ENCODE measurements at places on chromosomes 12 and 14. TPM values are rescaled to one million over a fixed set of nuclear protein-coding genes. Genes with fewer than 3 reads are reported as not detected.

GRCh38 chr14:104877066-104877805 lies 12.2 kb downstream of the CEP170B start:
- peaks cover 11% of the 10 kb centered on the region for H3K27me3 ChIP-seq
- H3K4me3 ChIP-seq: no peak overlapping the region
- peaks cover 5% of the 10 kb centered on the region for H3K4me1 ChIP-seq
- H3K36me3 ChIP-seq: peaks cover 5% of the 10 kb centered on the region
- no peak overlapping the region for H3K27ac ChIP-seq
- no peak for DNase-seq

- H3K4me1 ChIP-seq: no peaks in the 10 kb centered on the region
- no peaks in the 10 kb centered on the region for H3K36me3 ChIP-seq
- no peaks in the 10 kb centered on the region for H3K27me3 ChIP-seq
- H3K4me3 ChIP-seq: no peak overlapping the region
- no peak overlapping the region for H3K27ac ChIP-seq
Measured at GRCh38 chr12:43126652-43127375, 425.2 kb downstream of the ADAMTS20 start.

Gene INHBC
- not detected for total RNA-seq

Gene DDN
- 0.10 TPM for total RNA-seq

DNA sequence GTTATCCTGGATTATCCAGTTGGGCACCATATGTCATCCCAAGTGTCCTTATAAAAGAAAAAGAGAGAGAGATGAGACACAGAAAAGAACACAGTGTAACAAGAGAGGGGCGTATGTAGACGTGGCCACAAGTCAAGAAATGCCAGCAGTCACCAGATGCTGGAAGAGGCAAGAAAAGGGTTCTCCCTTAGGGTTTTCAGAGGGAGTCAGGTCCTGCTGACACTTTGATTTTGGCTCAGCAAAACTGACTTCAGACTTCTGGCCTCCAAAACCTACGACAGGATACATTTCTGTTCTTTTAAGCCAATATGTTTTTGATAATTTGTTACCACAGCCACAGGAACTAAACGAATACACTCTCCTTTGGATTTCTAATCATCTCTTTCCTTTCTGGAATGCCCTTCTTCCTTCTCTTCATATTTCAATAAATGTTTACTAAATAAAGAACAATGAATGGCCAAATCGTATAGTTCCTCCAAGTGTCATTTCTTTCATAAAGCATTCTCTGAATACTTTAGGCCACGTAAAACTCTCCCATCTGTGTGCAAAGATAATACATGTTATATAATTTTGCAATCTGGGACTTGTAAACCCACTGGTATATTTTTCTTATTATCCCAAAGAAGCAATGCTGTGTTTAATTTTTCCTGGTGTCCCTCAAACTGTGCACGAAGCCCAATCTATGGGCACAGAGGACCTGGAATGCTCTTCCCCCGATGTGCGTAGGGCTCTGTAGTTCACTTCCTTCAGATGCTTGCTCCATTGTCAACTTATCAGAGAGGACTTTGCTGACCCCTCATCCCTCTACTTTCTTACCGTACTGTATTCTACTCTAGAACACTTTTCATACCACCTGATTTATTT lies 303.6 kb downstream of the CEP128 start:
- H3K27ac ChIP-seq: no peak overlapping the region
- no peak overlapping the region for H3K4me3 ChIP-seq
- no peaks in the 10 kb centered on the region for H3K36me3 ChIP-seq
- no peaks in the 10 kb centered on the region for H3K4me1 ChIP-seq

Gene FZD10
- total RNA-seq: not detected

DNA sequence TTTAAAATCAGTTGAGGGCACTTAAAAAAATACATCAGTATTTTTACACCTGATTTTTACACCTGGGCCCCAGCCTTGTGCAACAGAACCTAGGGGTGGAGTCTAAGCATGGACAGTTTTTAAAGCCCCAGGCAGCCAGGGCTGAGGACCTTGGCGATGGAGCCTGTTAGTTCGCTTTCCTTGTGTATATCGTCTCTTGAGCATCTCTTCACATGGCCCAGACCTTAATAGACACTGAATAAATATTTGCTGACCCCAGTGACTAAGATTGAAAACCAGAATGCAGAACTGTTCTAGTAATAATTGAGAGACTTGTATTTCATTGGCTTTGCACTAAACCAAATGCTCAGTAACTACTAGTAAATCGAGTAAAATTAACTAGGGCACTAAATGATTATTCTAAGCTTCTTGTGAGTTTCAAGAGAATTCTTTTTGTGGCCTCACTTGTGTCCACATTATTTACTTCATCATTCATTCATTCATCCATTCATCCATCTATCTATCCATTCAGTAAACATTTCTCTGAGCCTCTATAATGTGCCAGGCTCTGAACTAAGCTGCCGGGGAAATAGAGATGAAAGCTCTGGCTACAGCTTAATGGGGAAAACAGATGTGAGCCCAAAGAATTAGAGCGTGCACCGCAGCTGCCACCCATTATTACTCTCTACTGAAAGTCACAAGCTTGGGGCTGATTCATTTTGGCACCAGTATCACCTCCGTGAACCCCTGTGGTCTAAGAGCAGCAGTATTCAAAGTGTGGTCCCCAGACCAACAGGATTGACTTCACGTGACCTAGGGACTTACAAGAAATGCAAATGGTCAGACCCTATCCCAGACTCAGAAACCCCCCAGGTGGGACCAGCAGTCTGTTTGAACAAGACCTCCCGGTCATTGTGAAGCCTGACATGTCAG lies 30.7 kb upstream of the BCL7A start:
- peaks cover 2% of the 10 kb centered on the region for H3K27me3 ChIP-seq
- no peaks in the 10 kb centered on the region for H3K4me1 ChIP-seq
- H3K36me3 ChIP-seq: no peaks in the 10 kb centered on the region
- no peak overlapping the region for H3K27ac ChIP-seq
- no peak overlapping the region for H3K4me3 ChIP-seq
- no peak for DNase-seq

Gene CCDC38
- total RNA-seq: not detected

GRCh38 chr12:113086249-113087164 lies 30.0 kb downstream of the DTX1 start:
- peaks cover 32% of the 10 kb centered on the region for H3K27me3 ChIP-seq
- H3K4me1 ChIP-seq: peaks cover 58% of the 10 kb centered on the region
- H3K36me3 ChIP-seq: peaks cover 42% of the 10 kb centered on the region
- no peak for DNase-seq
- peak overlapping the region; percentile 47 for H3K4me3 ChIP-seq

Gene TEX22
- 1.1 TPM for total RNA-seq

DNA sequence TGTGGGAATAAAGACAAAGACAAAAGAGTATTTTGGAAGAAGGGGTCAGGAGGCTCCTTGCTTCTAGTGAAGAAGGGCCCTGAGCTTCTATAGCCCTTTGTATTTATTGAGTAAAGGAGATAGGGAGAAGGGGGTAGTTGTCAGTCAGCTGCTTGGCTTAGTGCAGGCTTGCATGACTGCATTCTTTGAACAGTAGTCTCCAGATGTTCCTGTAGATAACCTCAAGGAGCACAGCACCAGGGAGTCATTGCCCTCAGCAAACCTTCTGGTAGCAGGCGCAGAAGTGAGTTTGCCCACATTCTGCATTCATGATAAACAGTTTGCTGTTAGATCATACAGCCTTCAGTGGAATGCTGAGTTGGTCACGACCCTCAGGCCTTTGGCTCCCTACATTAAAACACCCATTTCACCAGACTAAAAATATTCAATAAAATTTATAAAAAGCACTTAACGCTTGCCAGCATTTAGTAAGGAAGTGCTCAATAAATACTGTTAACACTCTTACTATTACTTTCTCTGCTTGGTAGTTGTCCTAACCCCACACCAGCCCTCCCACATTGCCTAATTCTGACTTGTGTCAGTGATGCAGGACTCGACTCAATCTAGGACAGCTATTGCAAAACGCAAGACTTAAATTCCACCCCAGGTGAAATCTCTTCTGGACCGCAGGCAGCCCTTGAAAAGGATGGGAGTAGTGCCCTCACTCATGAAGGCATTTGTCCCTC lies 3.0 kb upstream of the DHRS4 start:
- peaks cover 3% of the 10 kb centered on the region for H3K36me3 ChIP-seq
- DNase-seq: no peak
- no peak overlapping the region for H3K27ac ChIP-seq

- no peaks in the 10 kb centered on the region for H3K27me3 ChIP-seq
- no peaks in the 10 kb centered on the region for H3K36me3 ChIP-seq
- H3K4me1 ChIP-seq: peaks cover 8% of the 10 kb centered on the region
Measured at GRCh38 chr12:69095765-69096477, 143.4 kb upstream of the CPSF6 start.

Gene RTN1
- 2.1 TPM for total RNA-seq

DNA sequence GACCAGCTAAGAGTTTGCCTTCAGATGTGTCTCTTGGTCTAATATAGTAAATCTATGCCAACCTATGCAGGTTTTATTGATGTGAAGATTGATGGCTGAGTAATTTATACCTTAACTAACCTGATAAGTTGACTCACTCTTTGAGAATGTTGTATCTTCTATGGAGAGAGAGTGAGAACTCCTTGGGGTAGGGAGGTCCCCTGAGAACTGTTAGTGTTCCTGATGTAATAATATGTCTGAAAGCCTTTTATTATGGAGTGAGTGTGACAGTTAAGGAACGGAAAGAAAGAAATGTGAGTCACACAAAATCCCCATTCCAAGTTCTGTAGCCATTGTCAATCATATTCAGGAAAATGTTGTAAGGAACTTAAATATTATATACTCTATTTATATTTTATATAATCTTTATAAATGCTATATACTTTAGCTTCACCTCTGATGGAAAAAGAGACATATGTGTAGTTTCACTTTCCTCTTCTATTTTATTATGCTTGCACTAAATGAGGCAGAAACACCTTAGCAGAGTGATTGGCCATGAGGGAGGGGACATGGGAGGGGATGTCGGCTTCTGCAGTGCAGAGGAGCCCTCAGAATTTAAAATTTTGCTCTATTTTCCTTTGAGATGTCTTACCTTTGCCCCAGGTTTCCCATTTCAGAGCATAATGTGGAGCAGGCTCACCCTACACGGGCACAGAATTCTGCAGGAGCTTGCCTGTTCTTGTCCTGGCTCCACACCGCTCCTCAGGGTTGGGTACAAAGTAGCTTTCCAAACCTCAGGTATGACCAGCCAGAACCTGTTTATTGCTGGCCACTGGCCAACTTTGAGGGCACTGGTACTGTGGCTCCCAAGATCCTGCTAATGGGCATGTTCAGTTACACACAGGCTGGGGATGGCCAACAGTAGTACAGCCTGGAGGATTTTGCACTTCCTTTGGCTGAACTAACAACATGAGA lies 57.7 kb downstream of the ARF6 start:
- no peak overlapping the region for H3K27ac ChIP-seq
- no peak overlapping the region for H3K4me3 ChIP-seq
- no peaks in the 10 kb centered on the region for H3K36me3 ChIP-seq
- peaks cover 2% of the 10 kb centered on the region for H3K27me3 ChIP-seq

DNA sequence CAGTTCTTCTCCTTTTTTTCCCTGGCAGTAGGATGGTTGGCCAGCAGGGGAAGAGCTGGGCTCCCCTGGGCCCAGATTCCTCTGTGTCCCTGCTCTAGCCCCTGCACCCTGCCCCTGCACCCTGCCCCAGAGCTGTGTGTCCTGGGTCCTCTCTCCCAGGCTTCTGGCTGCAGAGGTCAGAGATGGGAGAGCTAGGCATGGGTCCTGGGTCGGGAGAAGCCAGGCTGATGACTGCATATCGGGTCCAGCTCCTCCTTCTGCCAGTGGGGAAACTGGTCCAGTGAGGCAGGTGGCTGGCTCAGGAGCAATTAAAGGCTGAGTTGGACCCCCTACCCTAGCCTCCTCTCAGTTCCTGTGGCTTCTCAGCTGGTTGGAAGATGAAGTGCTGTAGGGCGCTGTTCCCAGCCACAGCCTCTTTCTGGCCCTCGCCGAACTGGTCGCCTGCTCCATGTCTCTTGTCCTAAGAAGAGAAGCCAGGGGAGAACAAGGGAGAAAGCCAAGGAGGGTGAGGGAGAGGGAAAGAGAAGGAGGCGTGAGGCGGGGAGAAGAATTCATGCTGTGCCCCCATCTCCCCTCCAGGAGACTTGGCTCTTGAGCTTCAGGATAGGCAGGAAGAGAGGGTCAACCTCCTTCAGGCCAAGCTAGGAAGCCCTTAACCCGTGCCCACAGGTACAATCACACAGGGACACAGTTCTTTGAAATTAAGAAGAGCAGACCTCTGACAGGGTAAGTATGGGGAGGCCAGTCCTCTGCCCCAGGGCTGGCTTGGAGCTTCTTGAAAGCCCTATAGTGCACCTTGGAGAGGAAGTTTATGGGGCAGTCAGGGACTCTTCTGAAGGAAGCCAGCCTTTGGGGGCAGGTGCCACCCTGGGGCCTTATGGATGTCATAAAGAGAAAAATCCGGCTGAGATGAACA lies 9.5 kb downstream of the VASH1 start:
- H3K27ac ChIP-seq: peak overlapping the region; percentile 52
- no peak overlapping the region for H3K4me3 ChIP-seq
- peaks cover 23% of the 10 kb centered on the region for H3K36me3 ChIP-seq
- H3K4me1 ChIP-seq: peaks cover 68% of the 10 kb centered on the region

DNA sequence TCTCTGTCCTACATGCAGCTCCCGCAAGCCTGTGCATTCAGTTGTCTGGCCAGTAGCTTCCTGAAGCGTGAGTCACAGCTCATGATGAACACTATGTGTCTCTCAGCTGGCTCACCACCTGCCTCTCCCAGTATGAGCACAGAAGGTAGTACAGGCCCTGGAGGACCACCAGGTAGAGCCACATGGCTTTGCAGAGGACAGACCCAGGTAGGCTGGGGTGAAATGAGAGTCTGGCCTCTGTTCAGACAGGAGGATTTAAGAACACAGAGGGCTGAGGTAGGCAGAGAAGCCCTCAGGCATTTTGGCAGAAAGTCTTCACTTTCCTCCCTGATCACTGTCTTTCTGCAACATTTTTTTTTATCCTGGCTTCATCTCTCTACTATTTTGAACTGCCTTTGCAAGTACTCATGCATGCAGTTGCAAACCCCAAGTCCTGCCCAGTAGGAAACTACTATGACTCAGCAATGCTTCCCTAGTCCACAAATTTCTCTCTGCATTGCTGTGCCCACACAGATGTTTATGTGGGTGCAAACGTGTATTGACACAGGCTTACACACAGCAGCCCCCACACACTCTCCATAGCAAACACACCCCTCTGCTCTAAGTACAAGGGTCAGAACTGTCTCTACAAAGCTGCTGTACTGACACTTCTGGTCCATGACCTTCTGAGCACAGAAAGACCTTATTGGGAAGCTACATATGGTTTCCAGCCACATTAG lies 7.2 kb upstream of the SDR9C7 start:
- no peak for DNase-seq
- H3K36me3 ChIP-seq: no peaks in the 10 kb centered on the region
- H3K27ac ChIP-seq: no peak overlapping the region
- no peak overlapping the region for H3K4me3 ChIP-seq
- H3K4me1 ChIP-seq: peaks cover 2% of the 10 kb centered on the region

Gene PTPRB
- 162 TPM for total RNA-seq

GRCh38 chr12:111581434-111582132 lies 17.5 kb downstream of the ATXN2 start:
- H3K4me1 ChIP-seq: peaks cover 7% of the 10 kb centered on the region
- peaks cover 2% of the 10 kb centered on the region for H3K27me3 ChIP-seq
- no peak overlapping the region for H3K27ac ChIP-seq
- H3K36me3 ChIP-seq: no peaks in the 10 kb centered on the region
- DNase-seq: no peak

All from endothelial cell (in vitro differentiated cells).